ENCODE measurements at places on chromosomes 1 and 21. TPM values are rescaled to one million over a fixed set of nuclear protein-coding genes. Genes with fewer than 3 reads are reported as not detected.

Gene CATSPERE
- 1.3 TPM for total RNA-seq

Gene S100A2
- 5.4 TPM for total RNA-seq

Gene CD1B
- not detected for total RNA-seq

Gene ZSCAN20
- total RNA-seq = 7.5 TPM

Gene TMEM269
- total RNA-seq = 0.59 TPM

Gene PLA2G2F
- not detected for total RNA-seq

Gene GBP1
- 58.0 TPM for total RNA-seq

Gene ZBTB8A
- total RNA-seq = 9.6 TPM

Gene C1orf226
- 4.2 TPM for total RNA-seq

Gene PTPRC
- 35.7 TPM for total RNA-seq

Gene SH3BGR
- total RNA-seq = 6.3 TPM

Gene DDX20
- 14.1 TPM for total RNA-seq

Gene B3GALT2
- total RNA-seq = 0.33 TPM

Gene MATN1
- total RNA-seq = not detected

Gene HSPG2
- 95.0 TPM for total RNA-seq

DNA sequence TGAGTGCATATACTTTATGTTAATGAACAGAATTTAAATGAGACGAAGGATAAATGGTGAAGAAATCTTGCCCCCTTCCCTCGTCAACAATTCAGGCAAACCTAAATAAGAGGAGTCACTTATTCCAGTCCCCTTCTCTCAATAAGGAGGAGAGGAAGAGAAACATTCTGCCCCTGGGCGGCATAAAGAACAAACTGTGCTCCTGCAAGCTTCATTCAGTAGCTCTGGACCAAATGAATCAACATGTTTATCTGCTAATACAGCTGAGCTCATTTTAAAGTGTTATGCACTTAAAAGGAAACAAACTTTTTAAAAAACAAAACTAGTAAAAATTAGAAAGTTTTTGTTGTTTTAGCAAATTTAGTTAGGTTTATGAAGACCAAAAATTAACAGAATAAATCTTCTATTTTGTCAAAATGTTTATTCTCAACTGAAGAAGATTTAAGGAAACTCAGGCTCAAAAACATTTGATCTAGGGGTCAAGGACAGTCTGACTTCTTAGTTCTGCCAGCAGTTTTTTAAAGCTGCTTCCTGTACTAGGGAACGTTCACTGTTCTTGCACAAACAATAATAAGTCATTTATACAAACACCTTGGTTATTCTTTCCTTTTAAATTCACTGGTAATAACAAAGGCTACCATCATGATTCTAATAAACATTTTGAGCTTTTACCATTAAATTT, 58.3 kb downstream of the AKT3 start:
- H3K27ac ChIP-seq = peak overlapping the region; percentile 66
- peak overlapping the region; percentile 4 for H3K4me3 ChIP-seq
- no peaks in the 10 kb centered on the region for H3K36me3 ChIP-seq

- H3K36me3 ChIP-seq = no peaks in the 10 kb centered on the region
- no peak overlapping the region for H3K27ac ChIP-seq
- no peak overlapping the region for H3K4me3 ChIP-seq
- no peaks in the 10 kb centered on the region for H3K27me3 ChIP-seq
Measured at GRCh38 chr1:32219022-32219421, 3.1 kb downstream of the TMEM234 start.

- peak overlapping the region; percentile 74 for H3K4me3 ChIP-seq
- peak overlapping the region; percentile 98 for H3K27ac ChIP-seq
- H3K4me1 ChIP-seq = peaks cover 5% of the 10 kb centered on the region
- no peaks in the 10 kb centered on the region for H3K27me3 ChIP-seq
- no peaks in the 10 kb centered on the region for H3K36me3 ChIP-seq
Measured at GRCh38 chr1:214550013-214550856, 1.2 kb downstream of the PTPN14 start.

- H3K27me3 ChIP-seq = no peaks in the 10 kb centered on the region
- no peak overlapping the region for H3K27ac ChIP-seq
- no peaks in the 10 kb centered on the region for H3K4me1 ChIP-seq
Measured at GRCh38 chr21:39775816-39776215, 30.8 kb downstream of the IGSF5 start.

GRCh38 chr1:157170677-157171515, 32.7 kb upstream of the ETV3 start:
- H3K4me1 ChIP-seq = no peaks in the 10 kb centered on the region
- no peak overlapping the region for H3K27ac ChIP-seq
- H3K4me3 ChIP-seq = no peak overlapping the region
- no peaks in the 10 kb centered on the region for H3K36me3 ChIP-seq
- DNase-seq = no peak
- H3K27me3 ChIP-seq = no peaks in the 10 kb centered on the region

- H3K27me3 ChIP-seq = no peaks in the 10 kb centered on the region
- no peaks in the 10 kb centered on the region for H3K36me3 ChIP-seq
- no peak overlapping the region for H3K4me3 ChIP-seq
- H3K4me1 ChIP-seq = no peaks in the 10 kb centered on the region
- no peak overlapping the region for H3K27ac ChIP-seq
Measured at GRCh38 chr1:212938846-212939245, 11.5 kb upstream of the VASH2 start.

DNA sequence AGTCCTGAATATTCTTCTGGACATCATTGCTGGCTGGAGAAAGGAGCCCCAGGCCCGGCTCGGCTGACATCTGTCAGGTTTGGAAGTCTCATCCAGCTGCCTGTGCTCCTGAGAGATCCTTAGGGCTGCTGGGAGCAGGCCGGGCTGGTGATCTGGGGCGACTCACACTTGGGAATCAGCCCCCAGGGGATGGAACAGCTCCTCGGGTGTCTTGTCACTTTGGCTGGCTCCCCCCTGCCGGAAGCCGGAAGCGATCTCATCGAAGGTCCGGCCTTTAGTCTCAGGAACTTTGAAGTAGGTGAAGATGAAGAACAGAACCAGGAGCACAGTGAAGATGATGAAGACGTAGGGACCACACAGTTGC, 31.8 kb downstream of the SLC2A1 start:
- no peaks in the 10 kb centered on the region for H3K36me3 ChIP-seq
- H3K27me3 ChIP-seq = no peaks in the 10 kb centered on the region
- H3K4me1 ChIP-seq = no peaks in the 10 kb centered on the region
- no peak overlapping the region for H3K27ac ChIP-seq
- no peak for DNase-seq

DNA sequence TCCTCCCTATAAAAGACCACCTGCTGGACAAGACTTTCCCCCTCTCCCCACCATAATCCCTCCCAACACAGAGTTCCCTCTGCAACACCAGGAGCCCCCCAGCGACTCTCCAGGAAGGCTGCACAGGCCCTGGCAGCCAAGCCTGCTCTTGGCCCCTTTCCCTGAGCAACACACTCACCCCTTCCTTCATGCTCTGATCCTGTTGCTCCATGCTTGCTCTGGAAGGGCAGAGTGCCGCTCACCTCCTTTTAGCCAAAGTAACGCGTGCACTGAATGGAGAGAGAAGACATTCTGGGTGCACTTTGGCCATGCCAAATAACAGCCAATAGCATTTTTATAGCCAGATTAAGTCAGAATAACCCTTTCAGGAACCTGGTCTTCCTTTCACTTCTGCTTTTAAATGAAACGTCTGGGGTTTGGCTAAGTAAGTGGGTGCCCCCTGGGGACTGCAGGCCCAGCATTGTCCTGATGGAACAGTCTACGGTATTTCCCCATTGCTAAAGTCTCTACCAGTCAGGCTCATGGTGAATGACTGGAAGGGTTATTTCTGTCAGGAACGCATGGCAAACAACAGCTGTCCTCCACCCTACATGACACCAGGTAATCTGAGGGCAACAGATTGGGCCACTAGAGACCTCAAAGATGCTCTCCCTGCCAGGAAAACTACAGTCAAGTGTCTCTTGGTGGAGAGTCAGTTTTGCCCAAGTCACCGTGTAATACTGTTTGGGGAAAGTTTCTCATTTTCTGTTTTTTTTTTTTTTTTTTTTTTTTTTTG, at the start of gene SLC2A5:
Gene SLC2A5 (minus strand): TSS at position 310 of the 775 bp plus-strand sequence. CDS start 99 bp downstream, at position 211.
- DNase-seq = no peak
- H3K4me1 ChIP-seq = no peaks in the 10 kb centered on the region
- H3K27ac ChIP-seq = peak within 1 kb of the TSS; percentile 63
- no peaks in the 10 kb centered on the region for H3K27me3 ChIP-seq

DNA sequence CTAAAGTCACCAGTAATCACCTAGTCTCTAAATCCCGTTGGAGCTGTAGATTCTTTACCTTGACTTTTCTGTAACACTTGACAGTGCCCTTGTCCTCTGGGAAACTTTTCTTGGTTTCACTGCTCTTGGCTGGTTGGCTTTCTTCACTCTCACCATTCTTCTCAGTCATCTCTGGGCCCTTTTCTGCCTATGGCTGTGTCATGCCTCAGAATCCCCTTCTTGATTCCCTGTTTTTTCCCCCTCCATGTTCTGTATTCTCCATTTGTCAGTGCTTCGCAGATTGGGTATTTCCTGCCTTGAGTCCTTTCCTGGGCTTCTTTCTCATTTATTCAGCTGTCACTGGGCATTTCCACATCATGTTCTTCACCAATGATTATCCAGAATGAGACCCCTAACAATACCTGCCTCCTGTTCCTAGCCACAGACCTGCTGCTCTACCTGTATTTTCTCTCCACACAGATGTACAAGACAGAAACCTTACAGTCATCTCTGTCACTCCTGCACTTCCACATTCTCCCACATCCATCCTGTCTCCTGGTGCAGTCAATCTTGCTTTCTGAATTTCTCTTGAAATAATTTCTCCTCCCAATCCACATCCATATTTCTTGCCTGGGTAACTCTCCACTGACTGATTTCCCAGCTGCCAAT, 14.7 kb downstream of the UCK2 start:
- no peaks in the 10 kb centered on the region for H3K27me3 ChIP-seq
- H3K4me1 ChIP-seq = no peaks in the 10 kb centered on the region
- DNase-seq = no peak
- H3K4me3 ChIP-seq = no peak overlapping the region
- no peaks in the 10 kb centered on the region for H3K36me3 ChIP-seq
- no peak overlapping the region for H3K27ac ChIP-seq

Measured in breast epithelium (tissue), 4 donors.